Activated CD4-positive, alpha-beta T cell treated with anti-CD3 and anti-CD28 coated beads, Interleukin-2, Interleukin-4, amounts not matched to agents 100 ng/mL and 50 ng/mL, durations not matched to agents 16 hours and 8 hours (primary cell): ENCODE measurements at places on chromosomes 16 and 17.

- DNase-seq: no peak
These were observed 3.6 kb downstream of the C17orf58 start for GRCh38 chr17:67992548-67993152.

- DNase-seq: no peak
These were observed 735.1 kb upstream of the GOT2 start for GRCh38 chr16:59469266-59469665.

GRCh38 chr17:73706858-73707257, 62.6 kb upstream of the SDK2 start:
- DNase-seq: no peak

- no peak for DNase-seq
These were observed 50.0 kb downstream of the CBFA2T3 start for GRCh38 chr16:88927010-88927409.

DNA sequence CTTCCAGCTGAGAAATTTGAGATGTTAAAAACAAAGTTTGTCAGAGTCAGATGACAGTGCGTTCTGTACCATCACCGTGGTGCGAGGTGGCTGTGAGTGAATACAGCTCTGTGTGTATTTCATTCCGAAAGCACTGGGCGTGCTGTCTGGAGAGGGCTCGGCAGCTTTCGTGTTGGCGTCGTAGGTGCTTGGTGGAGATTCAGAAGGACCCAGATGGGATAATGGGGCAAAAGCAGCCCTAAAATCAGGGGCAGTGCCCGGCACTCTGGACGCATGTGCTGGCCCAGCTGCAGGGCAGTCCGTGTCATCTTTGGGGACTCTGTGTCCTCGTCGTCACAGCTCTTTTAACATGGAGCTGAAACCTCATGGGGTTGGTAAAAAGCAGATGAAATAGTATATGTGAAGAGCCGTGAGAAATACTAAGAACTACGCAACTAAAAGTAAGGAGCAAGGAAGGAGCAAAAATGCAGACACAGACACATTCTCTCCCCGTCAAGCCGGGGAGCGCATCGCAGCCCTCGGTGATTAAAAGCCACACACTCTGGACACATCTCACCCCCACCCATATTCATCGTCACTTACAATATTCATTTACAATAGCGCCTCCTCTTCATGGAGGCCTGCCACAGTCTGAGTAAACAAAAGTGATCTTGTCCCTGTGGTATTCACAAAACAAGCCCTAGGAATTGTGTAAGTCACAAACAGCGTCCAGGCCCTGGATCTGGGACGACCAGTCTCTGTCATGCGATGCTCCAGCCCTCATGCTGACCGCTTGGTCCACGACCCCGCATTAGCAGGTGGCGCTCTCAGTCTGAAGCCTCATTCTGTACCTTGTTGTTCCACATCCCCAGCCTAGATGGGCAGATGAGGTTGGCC, 206.7 kb downstream of the RPTOR start:
- no peak for DNase-seq

- DNase-seq: peak; percentile 58
These were observed 62.2 kb downstream of the DHRS7C start for GRCh38 chr17:9729034-9729650.

GRCh38 chr16:57617604-57618111, 10.8 kb upstream of the ADGRG1 start:
- no peak for DNase-seq

GRCh38 chr17:20291853-20292252, 175.5 kb downstream of the LGALS9B start:
- DNase-seq: no peak

DNA sequence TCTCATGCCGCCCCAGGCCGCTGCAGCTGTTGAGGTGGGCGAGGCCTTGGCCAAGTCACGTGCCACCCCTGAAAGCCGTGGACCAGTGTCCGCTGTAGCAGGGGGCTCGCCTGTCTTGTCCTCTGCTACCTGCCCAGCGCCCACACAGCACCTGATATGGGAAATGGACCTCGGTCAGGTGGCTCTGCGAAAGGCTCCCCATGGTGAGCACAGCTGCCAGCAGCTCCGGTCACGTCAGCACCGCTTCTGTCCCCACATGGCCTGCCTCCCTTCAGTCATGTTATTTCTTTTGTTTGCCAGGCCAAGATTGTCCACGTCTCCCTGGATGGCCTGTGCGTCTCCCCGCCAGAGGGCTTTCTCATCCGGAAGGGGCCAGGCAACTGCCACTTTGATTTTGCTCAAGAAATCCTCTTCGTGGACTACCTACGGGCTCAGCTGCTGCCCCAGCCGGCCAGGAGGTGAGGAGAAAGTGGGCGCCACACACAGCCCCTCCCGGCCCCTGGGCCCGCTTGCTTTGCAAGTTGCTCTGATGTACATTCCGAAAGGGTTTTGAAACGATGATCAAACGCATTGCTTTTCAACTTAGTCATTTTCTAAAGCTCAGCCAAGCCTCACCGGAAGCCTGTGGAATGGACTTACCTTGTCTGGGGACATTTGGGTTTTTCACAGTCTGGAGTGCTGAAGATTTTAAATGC, 219.8 kb downstream of the KATNIP start:
- DNase-seq: no peak

DNA sequence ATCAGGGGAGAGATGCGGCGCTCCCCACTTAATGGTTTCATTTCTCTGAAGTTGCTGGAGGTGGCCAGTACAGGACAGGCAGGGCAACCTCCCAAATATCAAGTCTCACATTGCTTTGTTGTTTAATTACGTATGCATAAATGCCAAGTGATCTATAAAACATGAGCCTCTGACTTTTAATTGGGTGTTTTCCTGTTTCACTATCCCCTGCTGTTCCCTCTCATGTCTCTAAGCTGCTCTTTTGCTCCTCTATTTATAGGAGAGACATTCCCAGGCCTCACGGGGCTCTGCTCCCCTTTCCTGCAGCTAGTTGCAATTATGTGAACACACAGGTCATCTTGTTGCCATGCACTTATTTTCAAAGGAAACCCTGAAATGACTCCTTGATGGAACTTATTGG, 1173.5 kb upstream of the GOT2 start:
- no peak for DNase-seq

GRCh38 chr16:57801098-57801808, 1.0 kb downstream of the KIFC3 start:
- no peak for DNase-seq

DNA sequence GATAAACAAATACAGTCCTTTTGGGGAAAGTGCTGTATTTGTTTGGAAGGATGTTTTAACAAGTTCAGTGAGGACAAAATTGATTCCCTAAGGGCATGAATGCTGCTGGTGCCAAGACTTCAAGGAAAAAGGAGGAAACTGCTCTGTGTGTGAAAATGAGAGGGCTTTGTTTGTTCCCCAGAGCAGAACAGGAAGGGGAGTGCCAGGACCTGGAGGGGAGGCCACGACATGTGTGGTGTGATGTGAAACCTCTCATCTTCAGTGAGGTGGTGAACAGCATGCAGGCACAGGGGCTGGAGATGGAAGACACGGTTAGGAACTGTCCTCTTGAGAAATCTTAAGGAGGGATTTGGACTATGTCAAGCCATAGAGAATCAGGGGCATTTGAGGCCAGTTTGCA, 46.6 kb upstream of the GRIN2A start:
- DNase-seq: no peak

DNA sequence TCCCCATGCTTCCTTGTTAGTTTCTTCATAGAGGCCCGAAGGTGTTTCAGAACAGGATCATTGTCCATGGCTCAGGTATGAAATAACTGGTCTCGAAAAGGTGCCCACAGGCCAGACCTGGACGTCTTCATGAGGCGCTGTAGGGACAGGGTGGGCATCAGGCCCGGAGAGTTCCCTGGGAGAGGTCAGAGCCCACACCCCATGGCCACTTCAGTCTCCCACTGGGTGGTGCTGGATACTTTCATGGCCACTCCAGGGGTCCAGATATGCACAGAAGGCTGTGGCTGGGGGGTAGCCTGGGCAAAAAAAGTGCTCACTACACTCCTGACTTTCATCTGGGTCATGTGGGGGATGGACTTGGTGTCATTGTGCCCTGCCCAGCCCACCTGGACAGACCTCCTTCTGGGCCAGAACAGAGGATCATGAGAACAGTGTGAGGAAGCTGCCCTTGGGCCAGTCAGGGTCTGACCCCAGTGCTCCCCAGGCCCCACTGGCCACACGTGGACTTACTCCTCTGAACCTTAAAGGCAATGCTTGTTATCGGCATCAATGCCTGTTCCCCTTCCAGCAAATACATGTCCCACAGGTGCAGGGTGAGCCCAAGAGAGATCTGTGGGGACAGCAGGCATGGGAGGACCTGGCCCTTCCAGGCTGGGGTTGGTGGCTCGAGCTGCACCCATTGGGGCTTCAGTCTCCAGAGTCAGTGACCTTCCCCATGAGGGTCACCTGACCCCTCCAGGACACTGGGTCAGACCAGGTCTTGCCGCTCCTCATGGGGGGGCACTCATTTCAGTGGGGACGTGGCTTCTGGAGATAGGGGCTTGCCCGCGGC, 36.9 kb downstream of the LGALS9 start:
- DNase-seq: no peak
